ENCODE measurements at places on chromosomes 5 and 9. TPM values are rescaled to one million over a fixed set of nuclear protein-coding genes. Genes with fewer than 3 reads are reported as not detected.

The TCF7 gene
- 3.0 TPM for total RNA-seq

The PCDHAC2 gene
- 0.36 TPM for total RNA-seq

DNA sequence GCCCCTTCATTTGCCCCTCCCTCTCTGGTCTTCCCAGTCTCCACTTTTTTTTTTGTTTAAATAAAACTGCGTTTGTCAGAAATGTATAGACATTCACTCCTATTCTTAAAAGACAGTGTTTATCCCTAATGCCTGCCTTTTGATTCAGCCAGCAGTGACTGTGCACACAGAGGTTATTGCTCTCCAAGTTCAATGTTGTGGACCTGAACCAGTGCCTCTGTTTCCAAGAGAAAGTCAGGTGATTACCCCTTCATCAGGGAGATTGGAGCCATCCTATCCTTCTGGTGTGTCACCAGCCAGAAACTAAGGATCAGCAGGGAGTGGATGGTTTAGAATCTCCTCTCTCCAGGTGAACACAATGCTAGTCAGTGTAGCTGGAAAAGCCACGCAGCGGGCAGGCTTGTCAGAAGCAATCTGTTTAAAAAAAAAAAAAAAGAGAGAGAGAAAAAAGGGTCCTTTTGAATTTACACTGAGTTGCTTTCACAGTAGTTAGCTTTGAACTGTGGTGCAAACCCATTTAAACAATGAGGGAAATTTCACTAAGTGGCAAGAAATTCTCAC lies 167.5 kb upstream of the DMRT1 start:
- H3K4me1 ChIP-seq = peaks cover 84% of the 10 kb centered on the region
- no peak for DNase-seq
- peak overlapping the region; percentile 53 for H3K27ac ChIP-seq
- H3K27me3 ChIP-seq = no peaks in the 10 kb centered on the region
- peaks cover 4% of the 10 kb centered on the region for H3K36me3 ChIP-seq

- no peaks in the 10 kb centered on the region for H3K27me3 ChIP-seq
- no peak overlapping the region for H3K4me3 ChIP-seq
- no peak overlapping the region for H3K27ac ChIP-seq
- H3K36me3 ChIP-seq = no peaks in the 10 kb centered on the region
- no peak for DNase-seq
- peaks cover 6% of the 10 kb centered on the region for H3K4me1 ChIP-seq
Observed at GRCh38 chr5:120545951-120546350, 81.9 kb downstream of the PRR16 start.

DNA sequence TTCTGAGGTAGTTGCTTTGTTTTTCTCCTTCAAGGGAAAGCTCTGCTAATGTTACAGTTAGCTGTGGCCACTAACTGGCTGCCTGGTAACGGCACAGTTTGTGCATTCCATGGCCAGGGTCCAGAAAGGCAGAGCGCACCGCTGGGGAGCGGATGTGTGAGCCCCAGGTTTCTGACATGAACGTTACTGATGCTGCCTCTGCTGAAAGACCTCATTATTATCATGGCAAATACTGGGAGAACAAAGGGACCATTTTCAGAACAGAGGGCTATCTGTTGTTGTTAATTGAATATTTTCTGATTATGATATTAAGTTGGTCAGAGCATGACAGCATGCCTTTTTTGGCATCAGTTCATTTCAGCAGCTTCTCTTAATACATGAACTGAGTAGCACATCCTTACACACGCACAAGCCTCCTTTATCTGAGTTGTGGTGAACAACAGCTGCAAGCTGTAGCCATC lies 134.1 kb downstream of the NUDT12 start:
- no peak overlapping the region for H3K27ac ChIP-seq
- no peak overlapping the region for H3K4me3 ChIP-seq
- H3K27me3 ChIP-seq = no peaks in the 10 kb centered on the region
- H3K4me1 ChIP-seq = peaks cover 25% of the 10 kb centered on the region

- H3K4me1 ChIP-seq = peaks cover 11% of the 10 kb centered on the region
- no peaks in the 10 kb centered on the region for H3K27me3 ChIP-seq
- no peak overlapping the region for H3K4me3 ChIP-seq
- no peak overlapping the region for H3K27ac ChIP-seq
Observed at GRCh38 chr9:129987047-129987446, 55.9 kb downstream of the FNBP1 start.

The EGFLAM gene
- total RNA-seq = 8.9 TPM

DNA sequence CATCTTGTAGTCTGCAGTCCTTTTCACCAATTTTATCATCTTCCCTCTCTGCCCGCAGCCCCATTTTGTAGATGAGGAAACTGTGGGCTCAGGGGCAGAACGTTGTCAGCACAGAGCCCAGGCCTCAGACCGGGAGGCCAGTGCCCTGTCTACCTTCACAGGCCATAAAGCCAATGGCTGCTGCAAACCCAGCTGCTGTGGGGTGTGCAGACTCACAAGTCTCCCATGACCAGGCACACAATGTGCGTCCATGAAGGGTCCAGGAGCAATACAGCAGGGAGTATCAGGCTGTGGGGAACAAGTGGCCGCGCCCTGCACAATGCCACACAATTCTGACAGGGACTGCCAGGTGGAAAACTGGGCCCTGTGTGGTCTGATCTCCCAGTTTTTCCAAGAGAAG lies 71.0 kb downstream of the COL23A1 start:
- DNase-seq = no peak
- no peaks in the 10 kb centered on the region for H3K4me1 ChIP-seq
- no peak overlapping the region for H3K4me3 ChIP-seq
- H3K27ac ChIP-seq = no peak overlapping the region

DNA sequence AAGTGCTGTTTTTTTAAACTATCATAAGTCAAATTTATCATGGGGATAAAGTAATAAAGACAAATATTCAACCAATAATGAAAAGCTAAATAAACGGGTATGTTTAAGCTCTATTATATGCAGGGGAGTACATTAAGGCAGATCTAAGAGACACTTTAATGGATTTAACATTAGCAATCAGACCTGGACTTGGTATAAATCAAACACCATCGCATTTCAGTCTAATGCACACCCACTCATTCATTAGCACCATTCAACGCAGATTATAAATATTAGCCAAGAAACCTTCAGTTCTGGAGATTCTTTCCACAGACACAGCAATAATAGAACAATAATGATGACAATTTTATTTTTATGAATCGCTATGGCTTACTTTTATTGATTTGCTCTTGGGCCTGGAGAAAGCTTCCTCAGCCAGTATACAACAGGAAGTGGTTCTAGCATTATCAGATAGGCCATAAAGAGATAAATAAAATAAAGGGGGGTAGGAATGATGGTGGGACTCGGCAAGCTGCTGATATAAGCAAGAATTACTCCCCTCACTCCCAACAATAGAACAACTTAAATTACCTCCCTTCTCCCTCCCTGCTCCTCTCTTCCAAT lies 172.2 kb downstream of the PSAT1 start:
- no peaks in the 10 kb centered on the region for H3K36me3 ChIP-seq
- no peaks in the 10 kb centered on the region for H3K4me1 ChIP-seq
- no peak overlapping the region for H3K27ac ChIP-seq

The NUTM2F gene
- total RNA-seq = not detected

- peaks cover 43% of the 10 kb centered on the region for H3K4me1 ChIP-seq
- no peaks in the 10 kb centered on the region for H3K36me3 ChIP-seq
- peak overlapping the region; percentile 81 for H3K27ac ChIP-seq
- H3K27me3 ChIP-seq = no peaks in the 10 kb centered on the region
- no peak overlapping the region for H3K4me3 ChIP-seq
- no peak for DNase-seq
Observed at GRCh38 chr5:132266836-132267160, 9.3 kb downstream of the PDLIM4 start.

GRCh38 chr9:33154371-33154770 lies 12.8 kb downstream of the B4GALT1 start:
- no peak for DNase-seq
- H3K36me3 ChIP-seq = no peaks in the 10 kb centered on the region
- H3K27ac ChIP-seq = peak overlapping the region; percentile 83
- peaks cover 97% of the 10 kb centered on the region for H3K4me1 ChIP-seq

DNA sequence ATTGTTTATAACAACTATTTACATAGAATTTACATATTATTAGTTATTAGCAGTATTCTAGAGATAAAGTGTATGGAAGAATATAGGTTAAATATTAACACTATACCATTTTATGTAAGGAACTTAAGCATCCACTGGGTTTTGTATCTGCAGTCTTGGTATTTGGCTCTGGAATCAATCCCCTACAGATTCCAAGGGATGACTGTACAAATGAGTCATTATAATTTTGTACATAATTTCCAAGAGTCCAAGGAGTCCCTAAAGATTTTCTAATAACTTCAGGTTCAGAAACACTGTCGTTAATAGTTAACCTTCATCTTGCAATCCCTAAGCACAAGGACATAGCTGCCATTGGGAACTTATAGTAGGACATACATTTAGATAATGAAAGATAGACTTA lies 254.8 kb upstream of the PDE4D start:
- no peaks in the 10 kb centered on the region for H3K27me3 ChIP-seq
- H3K27ac ChIP-seq = no peak overlapping the region
- H3K36me3 ChIP-seq = no peaks in the 10 kb centered on the region
- no peak for DNase-seq
- no peaks in the 10 kb centered on the region for H3K4me1 ChIP-seq

Measured in left ventricle myocardium inferior (tissue), 1 donor.